ENCODE measurements at places on chromosomes 1 and 21. TPM values are rescaled to one million over a fixed set of nuclear protein-coding genes. Genes with fewer than 3 reads are reported as not detected.

TRIM63 gene
- not detected for total RNA-seq

SYF2 gene
- total RNA-seq = 21.3 TPM

CDK11A gene
- total RNA-seq = 12.5 TPM

OR6F1 gene
- total RNA-seq = not detected

SGIP1 gene
- total RNA-seq = 50.0 TPM

KRTAP21-2 gene
- not detected for total RNA-seq

PAFAH2 gene
- total RNA-seq = 31.7 TPM

C8B gene
- not detected for total RNA-seq

PCSK9 gene
- 14.8 TPM for total RNA-seq

AMY2B gene
- total RNA-seq = 10.3 TPM

ANGPTL3 gene
- 0.12 TPM for total RNA-seq

Measured in hair follicle dermal papilla cell (primary cell).